ENCODE measurements at places on chromosomes 12 and 14. TPM values are rescaled to one million over a fixed set of nuclear protein-coding genes. Genes with fewer than 3 reads are reported as not detected.

GRCh38 chr14:67940486-67941455 is 121.2 kb downstream of the RAD51B start:
- DNase-seq, result no peak

KRT81 gene
- not detected for total RNA-seq

- DNase-seq, result no peak
These were observed 409.5 kb downstream of the SLC6A15 start for GRCh38 chr12:84502907-84503787.

- DNase-seq, result no peak
These were observed 448.3 kb downstream of the PCNX1 start for GRCh38 chr14:71355324-71356201.

DNA sequence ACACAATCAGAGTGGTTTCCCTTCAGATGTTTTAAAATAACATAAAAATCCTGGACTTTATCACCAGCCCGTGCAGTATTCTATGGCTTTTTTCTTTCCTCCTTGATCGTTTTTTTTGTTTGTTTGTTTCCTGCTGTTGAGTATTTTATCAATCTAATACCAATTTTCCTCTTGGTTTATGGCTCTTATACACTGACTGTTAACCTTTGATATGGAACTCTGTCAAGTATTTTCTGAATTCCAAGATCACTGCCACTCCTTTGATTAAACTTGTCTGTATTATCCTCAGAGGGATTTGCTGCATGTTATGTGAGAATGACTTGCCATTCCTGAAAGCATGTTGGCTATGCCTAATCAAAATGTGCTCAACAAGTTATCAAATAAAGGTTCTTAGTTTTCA is 88.4 kb downstream of the PELI2 start:
- no peak for DNase-seq

DNA sequence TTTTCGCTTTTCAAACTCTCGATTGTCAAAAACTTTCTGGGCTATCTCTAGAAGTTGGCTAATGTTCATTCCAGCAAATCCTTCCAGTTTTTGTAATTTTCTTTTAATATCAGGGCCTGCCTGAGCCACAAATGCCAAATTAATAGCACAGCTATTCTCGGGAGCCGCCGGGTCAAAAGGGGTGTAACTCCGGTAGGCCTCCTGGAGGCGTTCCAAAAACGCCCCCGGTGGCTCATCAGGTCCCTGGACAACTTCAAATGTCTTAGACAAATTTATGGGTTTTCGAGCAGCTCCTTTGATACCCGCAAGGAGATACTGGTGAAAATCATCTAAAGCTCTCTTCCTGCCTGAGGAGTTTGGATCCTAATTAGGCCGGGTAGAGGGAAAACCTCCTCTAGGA is 117.9 kb upstream of the PZP start:
- DNase-seq, result no peak

DNA sequence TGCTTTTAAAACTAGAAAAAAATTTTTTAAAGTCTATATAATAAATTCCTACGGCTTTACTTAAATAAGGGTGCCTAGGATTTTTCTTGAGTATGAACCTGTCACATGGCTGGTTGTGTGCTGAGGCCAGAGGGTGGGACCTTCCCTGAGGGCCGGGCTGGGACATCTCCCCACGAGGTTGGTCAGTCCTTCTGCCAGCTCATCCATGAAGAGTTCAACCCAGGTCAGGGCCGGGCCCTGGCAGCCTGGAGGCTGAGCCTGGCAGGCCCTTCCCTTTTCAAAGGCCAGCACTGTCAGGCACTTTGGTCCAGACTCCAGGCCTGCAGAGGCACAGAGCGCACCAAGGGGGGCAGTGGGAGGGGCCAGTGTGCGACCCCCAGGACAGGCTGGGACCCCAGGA is 31.7 kb downstream of the TNFAIP2 start:
- DNase-seq, result no peak

SPATS2 gene
- 5.2 TPM for total RNA-seq

DNA sequence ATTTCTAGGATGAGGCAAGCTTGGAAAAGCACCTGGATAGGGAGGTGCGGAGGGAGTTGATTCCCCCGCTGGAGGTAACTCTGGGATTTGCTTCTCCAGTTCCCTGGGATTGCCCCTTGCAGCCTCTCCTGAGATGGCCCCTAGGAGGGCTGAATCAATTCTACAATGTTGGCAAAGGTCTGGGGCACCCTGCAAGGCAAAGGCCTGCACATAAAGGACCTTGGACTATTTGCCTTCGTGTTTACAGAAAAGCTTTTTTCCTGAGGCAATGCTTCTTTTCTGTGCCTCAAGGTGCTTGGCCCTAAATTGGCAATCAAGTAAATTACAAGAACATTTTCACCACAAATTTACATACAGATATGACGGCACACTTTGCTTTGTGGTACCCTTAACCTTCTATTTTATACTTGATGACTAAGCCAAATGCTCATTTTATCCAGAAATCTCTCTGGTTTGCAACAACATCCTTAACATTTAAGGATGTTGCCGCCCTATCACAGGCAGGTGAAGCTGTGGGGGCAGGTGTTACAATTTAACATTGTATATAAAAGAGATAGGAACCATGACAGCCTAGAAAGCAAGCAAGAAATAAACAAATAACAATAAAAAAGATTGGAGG is 40.3 kb downstream of the TIMELESS start:
- no peak for DNase-seq

CFAP54 gene
- 1.2 TPM for total RNA-seq

TRPV4 gene
- total RNA-seq, result not detected

- DNase-seq, result no peak
These were observed 679 bp upstream of the SAV1 start for GRCh38 chr14:50668826-50669143.

DNA sequence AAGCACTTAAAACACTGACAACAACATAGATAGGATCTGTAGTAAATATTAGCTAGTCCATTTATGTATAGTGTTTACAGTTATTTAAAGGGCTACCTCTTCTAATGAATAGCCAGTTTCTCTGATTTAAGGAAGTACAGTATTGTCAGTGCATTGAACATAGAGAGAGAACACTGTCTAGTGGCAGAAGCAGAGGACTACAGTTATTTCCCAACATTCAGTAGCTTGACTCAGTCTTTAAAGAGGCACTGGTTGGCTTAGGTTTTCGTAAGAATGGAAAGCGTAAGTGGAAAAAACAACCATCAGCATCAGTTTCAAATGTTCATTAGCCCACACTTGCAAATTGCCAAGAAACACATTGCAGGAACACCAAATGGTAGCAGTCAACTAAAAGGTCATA is 125.0 kb upstream of the HMGA2 start:
- DNase-seq, result no peak

DNA sequence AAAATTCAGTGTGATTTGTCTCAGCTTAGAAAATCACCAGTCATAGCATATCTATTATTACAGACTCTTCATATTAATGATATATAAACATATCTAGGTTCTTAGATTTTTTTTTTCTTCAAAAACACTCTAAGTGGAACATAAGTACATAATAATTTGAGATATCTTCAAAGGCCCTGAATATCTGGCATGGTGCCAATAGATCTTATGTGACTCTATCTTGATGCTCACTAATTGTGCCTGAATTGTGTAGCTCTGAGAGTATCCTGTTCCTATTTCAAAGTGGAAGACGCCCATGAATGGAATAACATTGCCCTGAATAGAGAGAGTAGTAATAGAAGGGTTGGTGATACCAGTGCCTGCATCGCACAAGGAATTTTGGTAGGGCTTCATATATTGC is 1312.7 kb upstream of the USP15 start:
- DNase-seq, result no peak

DNA sequence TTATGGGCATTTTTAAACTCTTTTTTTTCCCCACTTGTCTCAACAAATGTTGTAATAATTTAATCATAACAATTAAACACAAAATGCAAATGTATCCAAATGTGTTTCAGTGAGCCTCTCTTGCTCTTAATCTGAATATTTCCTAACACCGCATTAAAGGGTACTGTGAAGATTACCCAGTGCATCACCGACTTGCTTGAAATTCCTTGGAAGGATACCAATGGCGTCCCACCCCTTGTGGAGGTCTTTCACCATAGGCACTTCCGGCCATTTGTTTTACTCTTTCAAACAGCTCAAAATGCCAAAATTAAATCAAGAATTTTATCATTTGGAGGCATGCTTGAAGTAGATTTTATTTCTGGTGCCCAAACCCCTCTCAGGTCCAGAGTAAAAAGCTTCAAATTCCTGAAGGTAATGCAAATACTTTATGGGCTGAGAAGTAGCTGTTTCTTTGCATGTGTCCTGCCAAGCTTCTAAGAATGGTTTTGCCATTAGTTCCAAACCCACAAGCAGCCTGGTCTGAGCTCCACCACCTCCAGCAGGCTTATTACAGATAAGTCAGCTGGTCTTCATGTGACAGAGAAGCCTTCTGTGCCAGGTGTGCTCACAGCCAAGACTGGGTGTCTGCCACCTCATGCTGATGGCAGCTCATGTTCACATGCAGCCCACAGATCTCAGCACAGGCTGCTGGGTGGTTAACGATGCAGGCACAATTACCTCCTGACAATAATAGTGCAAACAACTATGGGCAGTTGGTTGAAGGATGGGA is 16.4 kb upstream of the NUDT4 start:
- no peak for DNase-seq

- DNase-seq, result no peak
These were observed 55.6 kb upstream of the ACTN1 start for GRCh38 chr14:69034612-69035262.

DTX1 gene
- total RNA-seq, result 20.7 TPM

CACNA1C gene
- total RNA-seq, result 0.02 TPM

DNA sequence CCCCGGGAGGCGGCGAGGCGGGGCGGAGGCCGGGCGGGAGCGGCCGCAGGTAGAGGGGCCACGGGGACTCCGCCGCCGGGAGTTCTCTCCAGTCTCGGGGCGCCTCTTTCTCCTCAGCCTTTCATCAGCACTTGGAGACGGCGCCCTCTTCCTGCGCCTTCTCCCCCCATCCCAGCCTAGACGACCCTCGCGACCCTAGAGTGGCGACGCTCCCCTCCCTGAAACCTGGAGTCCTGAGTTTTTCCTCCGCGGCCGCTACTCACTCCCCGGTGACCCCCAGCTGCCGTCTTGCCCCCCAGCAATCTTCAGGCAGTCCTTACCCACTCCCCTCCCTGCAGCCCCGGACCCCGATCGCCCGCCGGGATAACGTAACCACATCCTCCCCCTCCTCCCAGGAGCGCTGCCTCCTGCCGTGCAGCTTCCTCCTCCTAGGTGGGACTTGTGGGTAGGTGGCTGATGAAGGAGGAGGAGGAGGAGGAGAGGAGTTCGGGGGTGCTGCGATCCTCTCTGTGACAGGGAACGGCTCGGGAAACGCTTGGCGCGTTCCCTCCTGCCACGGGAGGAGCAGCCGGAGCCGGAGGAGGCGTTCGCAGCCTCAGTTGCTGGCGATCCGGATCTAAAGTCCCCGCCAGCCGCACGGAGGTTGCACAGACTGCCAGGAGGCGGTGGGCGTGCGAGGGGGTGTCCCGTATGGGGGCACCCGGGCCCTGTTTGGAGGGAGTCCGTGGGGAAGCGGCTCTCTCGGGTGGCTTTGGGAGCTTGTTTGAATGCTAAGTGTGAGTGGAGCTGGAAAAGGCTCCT is 891 bp downstream of the PLEKHA5 start:
- peak; percentile 9 for DNase-seq

GRCh38 chr14:24279301-24280186 is 8.1 kb upstream of the RABGGTA start:
- peak; percentile 43 for DNase-seq

DNA sequence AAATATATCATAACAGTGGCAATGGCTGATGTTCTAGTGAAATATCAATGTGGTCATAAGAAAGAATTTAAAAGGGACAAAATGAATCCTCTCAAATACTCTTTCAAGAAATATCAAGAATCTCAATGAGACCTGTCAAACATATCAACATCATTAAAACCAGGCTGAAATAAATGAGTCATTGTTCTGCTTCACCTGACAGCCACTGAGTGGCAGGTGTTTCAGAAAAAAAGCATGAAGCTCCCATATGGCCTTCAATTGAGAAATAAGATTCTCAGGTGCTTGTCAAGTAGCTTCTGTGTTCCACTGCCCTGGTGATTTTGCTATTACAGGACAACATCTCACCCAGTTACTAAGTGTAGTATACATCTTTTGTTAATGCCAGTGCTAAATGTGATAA is 21.5 kb downstream of the ANAPC5 start:
- DNase-seq, result no peak

GRCh38 chr12:112602150-112602549 is 183.4 kb downstream of the PTPN11 start:
- no peak for DNase-seq

GRCh38 chr14:67837011-67837624 is 17.5 kb downstream of the RAD51B start:
- no peak for DNase-seq

DNA sequence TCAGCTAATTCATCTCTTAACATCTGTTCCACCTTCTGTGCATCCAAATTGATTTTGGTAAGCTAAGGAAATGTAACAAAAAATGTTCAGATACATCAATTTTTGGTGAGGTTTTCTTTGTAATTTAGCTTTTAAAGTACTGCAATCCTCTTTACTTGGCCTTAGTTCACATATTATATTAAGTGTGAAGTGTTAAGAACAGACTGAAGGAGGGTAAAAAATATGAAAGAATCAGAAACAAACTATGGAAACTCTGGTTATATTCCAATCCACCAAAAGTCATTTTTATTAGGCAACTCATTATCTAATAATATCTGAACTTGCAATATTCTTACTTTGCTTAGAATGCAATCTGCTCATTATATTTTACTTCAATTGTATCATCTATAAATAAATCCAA is 49.1 kb downstream of the CEP290 start:
- DNase-seq, result no peak

TAC3 gene
- not detected for total RNA-seq

DNA sequence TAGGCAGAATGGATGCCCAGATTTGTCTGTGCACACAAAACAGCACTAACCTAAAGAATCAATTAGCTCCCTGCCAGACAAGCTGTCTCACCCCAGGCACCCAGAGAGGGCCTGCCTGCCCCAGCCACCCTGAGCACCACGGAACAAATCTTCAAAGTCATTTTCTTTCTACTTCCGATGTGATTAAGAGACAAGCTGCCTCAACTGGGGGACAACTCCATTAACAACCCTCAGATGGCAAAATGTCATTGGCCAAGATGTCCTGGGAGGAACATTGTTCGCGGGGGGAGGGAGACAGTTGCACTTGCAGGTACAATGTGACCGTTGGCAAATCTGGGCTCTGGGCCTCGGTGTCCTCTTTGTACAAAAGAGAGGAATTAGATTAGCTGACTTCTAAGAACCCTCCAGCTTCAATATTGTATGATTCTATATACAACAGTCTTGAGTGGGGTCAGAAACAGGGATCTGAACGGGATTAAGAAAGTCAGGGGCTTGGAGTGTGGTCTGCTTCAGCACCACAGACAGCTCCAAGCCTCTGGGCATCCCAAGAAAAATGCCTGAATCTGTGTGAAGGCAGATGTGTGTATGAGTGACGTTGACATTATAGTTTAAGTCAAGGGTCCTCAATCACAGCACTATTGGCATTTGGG is 42.8 kb upstream of the CMKLR1 start:
- DNase-seq, result no peak

GRCh38 chr12:125518074-125518473 is 452.8 kb downstream of the AACS start:
- DNase-seq, result no peak

DNA sequence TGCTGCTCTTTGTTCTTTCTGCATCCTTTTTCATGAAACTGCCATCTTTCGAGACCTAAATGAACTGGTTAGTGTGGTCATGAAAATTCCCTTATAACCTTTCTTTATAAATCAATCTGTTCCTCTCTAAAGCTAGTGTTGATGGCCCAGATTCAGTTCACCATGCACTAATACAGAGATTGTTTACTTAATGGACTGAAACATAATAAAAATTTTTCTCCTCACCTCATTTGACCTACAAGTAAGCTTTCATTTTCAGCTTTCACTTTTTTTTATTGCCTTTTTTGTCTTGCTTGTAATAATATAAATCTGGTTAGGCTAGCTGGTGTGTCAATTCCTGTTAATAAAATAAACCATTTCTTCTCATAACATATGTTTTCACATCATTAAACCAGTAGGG is 183.8 kb downstream of the CCDC59 start:
- DNase-seq, result no peak

MYO1A gene
- total RNA-seq, result 0.70 TPM
